NCI-H1092 treated with DMSO at 0.1 percent for 48 hours (cell line): ENCODE measurements at places on chromosomes 3 and 15.

GRCh38 chr15:34239151-34239808 is 14.5 kb downstream of the EMC4 start:
- no peak for DNase-seq

- no peak for DNase-seq
Observed at GRCh38 chr3:134353171-134353825, 20.9 kb downstream of the AMOTL2 start.

DNA sequence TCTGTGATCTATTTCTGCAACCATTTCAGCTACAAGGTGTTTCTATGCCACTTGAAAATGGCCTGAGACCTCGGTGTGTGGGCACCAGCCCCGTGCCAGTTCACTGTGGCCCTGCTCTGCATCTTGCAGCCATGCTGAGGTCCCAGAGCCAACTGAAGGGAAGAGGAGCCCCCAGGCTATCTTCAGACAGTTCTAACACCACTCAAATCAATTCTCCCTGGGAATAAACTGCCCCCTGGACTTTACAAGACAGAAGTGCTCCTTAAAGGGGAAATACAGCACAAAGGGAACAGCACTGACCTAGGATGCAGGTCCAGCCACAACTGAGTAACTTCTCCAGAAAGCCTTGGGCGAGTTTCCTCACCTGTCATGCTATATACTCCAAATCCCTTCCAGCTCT is 3.9 kb downstream of the XXYLT1 start:
- no peak for DNase-seq

- DNase-seq = no peak
Observed at GRCh38 chr3:171851660-171852058, 8.5 kb downstream of the TMEM212 start.

GRCh38 chr3:124851136-124851535 is 36.0 kb downstream of the ITGB5 start:
- DNase-seq = no peak
